Effector CD4-positive, alpha-beta T cell (primary cell): ENCODE measurements at places on chromosomes 1 and 21.

GRCh38 chr1:221778535-221779142 is 36.8 kb upstream of the DUSP10 start:
- no peak for DNase-seq

DNA sequence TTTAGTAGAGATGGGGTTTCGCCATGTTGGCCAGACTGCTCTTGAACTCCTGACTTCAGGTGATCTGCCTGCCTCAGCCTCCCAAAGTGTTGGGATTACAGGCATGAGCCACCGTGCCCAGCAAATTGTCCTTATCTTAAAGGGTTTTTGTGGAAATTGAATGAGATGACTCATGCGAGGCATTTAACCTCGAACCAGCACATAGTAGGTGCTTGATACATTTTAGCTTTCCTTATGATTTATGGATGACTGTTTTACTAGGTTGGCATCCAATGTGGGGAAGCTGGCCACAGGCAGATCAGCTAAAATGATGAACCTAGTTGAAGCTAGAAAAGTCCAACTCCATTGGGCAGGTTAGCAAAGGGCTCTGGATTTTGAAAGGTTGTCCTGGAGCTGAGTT is 1.4 kb upstream of the COL9A2 start:
- DNase-seq: no peak

DNA sequence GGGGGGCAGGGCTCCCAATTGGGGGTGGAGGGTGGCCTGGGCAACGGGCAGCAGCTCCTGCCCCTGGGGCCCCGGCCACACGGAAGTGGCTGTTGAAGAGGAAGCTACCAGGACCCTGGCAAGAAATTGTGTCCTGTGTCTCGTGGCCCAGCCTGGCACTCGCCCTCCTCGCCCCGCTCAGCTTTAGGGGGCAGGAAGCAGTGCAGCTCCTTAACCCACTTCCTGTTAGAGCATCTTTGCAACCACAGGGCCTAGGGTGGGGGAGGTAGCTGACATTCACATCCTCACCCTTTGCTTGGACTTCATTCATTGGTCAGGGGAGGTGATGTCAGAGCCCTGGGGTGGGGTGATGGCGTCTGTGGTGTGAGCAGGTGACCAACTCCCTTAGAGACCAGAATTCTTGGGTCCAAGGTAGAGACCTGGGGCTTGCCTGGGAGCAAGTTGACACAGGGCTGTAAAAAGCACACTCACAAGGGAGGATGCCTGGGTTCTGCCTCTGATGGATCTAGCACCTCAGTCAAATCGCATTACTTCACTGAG is at the start of gene ARHGAP30:
Gene ARHGAP30, minus strand, starts transcription at position 161 of the 540 bp plus-strand sequence. CDS start 267 bp downstream, outside the sequence.
- DNase-seq: peak; percentile 73

GRCh38 chr1:224592636-224593582 is 23.2 kb upstream of the CNIH3 start:
- no peak for DNase-seq

DNA sequence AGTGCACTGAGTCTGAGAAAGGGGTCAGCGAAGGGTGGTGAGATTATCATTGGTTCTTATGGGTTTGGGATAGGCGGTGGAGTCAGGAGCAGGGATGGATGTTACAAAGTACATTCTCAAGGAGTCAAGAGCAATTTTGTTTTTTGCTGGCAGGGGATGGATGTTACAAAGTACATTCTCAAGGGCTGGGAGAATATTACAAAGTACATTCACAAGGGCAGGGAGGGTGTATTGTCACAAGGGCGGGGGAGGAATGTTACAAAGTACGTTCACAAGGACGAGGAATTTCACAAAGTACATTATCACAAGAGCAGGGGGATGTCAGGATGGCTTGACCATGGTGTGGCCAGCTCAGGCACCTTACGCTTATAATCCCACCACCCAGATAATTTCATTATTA is 59.3 kb upstream of the FAM89A start:
- no peak for DNase-seq

- no peak for DNase-seq
Observed at GRCh38 chr1:247948558-247948957, at the start of gene OR2L8. TSS of gene OR2L8 (plus strand) at chr1:247948858. CDS start at chr1:247948858, 0 bp downstream.

- no peak for DNase-seq
Observed at GRCh38 chr1:107691540-107691939, 273.4 kb downstream of the VAV3 start.

DNA sequence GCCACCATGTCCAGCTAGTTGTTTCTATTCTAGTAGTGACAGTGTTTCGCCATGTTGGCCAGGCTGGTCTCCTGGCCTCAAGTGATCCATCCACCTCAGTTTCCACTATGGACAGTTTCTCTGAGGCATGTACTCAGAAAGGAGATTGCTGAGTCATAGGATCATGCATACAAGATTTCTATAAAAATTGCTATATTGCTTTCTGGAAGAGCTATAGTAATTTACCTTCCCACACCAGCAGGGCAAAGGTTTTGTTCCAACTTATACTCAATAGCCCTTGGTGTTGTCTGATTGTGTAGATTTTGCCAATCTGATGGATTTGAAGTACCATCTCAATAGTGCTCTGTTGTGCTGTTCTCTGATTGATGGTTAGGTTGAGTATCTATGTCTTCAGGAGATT is 15.6 kb upstream of the ATP1A1 start:
- no peak for DNase-seq

DNA sequence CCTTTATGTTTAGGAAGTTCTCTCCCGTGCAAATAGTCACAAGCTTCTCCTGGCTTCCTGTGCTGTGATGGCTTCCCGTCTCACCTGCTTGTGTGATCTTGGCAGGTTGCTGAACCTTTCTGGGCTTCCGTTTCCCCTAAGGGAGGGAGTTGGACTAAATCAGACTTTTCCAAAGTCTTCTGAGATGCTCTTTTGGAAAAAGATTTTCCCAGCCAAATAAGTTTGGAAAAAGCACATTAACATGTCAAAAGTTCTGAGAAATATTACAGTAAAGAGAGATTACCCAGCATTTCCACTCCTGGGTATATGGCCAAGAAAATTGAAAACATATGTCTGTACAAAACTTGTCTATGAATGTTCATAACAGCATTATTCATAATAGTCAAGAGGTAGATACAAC is 36.0 kb upstream of the TENT5C start:
- DNase-seq: no peak

GRCh38 chr1:5854754-5855153 is 137.5 kb downstream of the NPHP4 start:
- DNase-seq: no peak

- no peak for DNase-seq
Observed at GRCh38 chr1:205926213-205926612, 17.0 kb downstream of the SLC26A9 start.

DNA sequence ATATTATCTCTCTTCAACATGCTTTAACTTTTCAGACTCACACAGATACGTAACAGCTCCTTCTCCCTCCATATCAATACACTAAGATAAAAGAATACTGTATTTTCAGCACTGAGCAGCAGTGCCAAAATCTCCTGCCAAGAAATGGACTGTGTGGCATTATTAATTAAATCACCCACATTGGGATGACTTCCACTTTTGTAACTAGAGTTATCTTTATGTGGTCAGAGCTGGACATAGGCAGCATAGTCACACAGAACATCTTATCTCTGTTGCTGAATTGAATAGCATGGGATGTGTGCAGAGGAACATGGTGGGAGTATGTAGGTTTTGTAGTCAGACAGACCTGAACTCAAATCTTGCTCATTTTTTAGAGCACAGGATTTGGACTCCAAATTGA is 41.4 kb upstream of the CACYBP start:
- no peak for DNase-seq

DNA sequence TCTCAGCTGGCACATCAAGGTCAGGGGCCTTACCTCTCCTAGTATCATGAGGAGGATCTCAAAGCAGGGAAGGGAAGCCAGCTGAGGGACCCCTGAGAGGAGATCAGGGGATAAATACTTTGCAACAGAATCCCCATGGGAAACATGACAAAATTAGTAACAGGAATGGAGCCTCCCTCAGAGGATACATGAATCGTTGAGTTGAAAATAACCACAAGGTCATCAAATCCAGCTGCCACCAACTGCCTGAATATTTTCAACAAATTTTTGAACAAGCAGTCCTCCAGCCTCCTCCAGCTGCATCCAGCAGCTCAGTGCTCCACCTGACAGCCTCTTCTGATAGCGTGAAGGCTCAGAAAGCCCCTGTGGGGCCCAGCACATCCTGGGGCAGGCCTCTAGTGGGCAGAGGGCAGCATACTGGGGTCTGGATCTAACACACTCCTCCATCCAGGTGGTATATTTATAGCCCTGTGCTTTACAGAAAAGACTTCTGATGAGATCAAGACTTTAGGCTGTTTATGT is 404.3 kb downstream of the NTNG1 start:
- DNase-seq: no peak

- DNase-seq: no peak
Observed at GRCh38 chr1:85607921-85608265, 27.3 kb downstream of the CCN1 start.

GRCh38 chr1:85200463-85201339 is at the start of gene SYDE2:
TSS of gene SYDE2 (minus strand) at chr1:85201016. CDS start at chr1:85200996, 20 bp downstream.
- peak; percentile 71 for DNase-seq
